Hepatocyte (in vitro differentiated cells): ENCODE measurements at places on chromosomes 2 and 18.
A peak's percentile ranks its signal among the peaks of the same experiment; 100 is the strongest.

GRCh38 chr2:125584732-125585131 lies 1071.2 kb upstream of the GYPC start:
- DNase-seq, result no peak

DNA sequence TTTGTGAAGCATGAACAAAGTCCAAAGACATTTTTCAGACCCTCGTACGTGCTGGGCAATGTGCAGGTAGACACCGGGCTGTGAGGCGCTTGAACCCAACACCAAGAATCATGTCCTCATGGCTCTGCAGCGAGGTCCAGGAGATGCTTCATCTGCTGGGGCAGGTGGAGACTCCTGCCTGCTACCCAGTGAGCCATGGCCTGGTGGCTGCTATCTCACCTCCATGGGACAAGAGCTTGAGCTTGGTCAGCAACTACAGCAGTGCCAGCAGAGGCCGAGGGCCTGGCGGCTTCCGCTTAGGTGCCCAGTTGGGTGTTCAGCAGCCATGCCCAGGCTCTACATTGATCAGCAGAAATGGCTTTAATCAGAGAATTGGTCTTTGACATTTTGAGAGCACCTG lies 281.0 kb upstream of the HS6ST1 start:
- no peak for DNase-seq

DNA sequence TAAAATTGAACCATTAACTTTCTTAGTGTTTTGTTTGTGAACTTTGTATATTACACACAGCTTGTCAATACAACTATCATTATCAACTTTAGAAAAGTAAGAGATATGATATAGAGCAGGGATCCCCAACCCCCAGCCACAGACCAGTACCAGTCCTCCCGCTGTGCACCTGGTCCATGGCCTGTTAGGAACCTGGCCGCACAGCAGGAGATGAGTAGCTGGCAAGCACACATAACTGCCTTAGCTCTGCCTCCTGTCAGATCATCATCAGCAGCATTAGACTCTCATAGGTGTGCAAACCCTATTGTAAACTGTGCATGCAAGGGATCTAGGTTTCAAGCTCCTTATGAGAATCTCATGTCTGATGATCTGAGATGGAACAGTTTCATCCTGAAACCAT lies 491.0 kb upstream of the NXPH2 start:
- no peak for DNase-seq

DNA sequence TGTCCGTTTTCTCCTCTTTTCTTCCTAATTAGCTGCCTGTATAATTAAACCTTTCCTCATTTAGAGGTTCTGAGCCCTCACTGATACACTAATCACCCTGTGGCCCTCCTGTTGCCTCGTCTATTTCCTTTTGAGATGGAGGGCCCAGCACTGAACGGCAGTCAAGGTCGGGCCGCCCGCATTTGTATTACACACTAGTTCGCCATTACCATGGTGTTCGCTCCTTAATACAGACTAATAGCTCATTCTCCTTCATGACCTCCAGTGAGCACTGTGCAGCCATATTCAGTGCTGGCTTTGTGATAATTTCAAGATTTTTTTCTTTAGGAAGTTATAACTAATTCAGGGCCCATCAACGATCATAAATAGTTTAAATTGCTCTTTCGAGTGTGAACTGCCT lies 64.1 kb downstream of the SLC4A3 start:
- DNase-seq, result no peak

- DNase-seq, result peak; percentile 62
These were observed 17.3 kb upstream of the GTF2A1L start for GRCh38 chr2:48600204-48600813.

GRCh38 chr2:96146881-96147592 lies 1.8 kb upstream of the DUSP2 start:
- DNase-seq, result no peak

DNA sequence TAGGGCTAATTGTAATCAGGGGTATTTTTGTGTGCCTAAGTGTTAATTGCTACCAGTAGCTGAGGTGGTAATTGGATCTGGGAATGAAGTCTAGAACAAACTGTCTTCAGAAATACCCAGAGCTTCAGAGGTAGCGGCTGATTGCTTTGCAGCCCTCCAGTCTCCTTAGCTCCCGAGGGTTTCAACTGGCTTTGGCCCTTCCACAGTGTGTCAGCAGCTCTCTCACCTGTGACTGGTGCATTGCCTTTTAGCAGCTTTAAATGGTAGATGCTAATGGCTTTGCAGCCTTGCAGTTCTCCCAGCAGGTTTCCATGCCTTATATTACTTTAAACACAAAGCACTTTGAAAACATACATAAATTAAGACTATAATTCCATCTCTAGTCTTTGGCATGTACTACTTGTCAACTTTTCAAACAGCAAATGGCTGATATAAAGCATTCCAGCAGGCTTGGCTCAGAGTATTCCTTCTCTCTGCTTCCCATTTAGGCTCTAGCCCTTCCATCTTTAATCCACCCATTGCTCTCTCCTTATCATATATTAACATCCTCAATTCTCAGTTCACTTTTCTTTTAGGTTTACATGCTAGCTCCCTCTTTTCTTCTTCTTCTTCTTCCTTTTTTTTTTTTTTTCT lies 156.4 kb upstream of the GALNT13 start:
- no peak for DNase-seq

GRCh38 chr18:41809652-41810051 lies 145.4 kb upstream of the PIK3C3 start:
- DNase-seq, result no peak

DNA sequence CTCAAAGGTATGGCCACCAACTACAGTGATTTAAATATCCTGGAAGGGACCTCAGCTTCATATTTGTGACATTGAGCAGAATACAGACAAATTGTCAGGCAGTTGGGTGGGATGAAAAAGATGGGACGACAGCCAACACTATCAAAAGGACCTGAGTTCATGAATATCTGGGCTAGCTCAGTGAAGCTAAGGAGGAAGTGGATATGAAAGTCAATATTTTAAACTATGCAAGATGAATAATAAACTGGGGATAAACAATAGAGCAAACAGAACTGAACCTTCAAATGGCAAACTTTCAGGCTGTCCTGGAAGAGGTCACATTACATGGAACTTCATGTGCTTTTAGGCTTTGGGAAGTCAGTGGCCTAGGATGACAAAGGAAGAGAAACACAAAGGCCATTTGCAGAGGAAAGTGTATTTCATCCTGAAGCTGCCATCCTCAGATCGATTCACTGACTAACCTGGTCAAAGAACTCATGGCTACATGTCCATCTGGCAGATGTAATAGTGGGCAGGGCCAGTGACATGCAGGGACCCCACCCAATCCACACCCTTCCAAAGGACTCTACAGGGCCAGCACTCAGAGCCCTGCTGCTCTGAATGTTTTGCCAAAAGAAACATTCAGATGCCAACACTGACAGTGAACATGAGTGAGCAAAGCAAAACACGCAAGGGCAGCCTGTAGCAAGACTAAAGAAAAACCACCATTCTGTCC lies 175.7 kb downstream of the ETAA1 start:
- no peak for DNase-seq

- DNase-seq, result no peak
These were observed 16.9 kb downstream of the ZBTB7C start for GRCh38 chr18:48392268-48392667.
